ENCODE measurements at places on chromosomes 2 and 18.

GRCh38 chr2:185807351-185807750 is 68.7 kb downstream of the FSIP2 start:
- DNase-seq: no peak

GRCh38 chr18:45060102-45060501 is 379.4 kb downstream of the SETBP1 start:
- no peak for DNase-seq

GRCh38 chr2:57908736-57909161 is 137.9 kb upstream of the VRK2 start:
- DNase-seq: no peak

- no peak for DNase-seq
These were observed 100.5 kb upstream of the UNC80 start for GRCh38 chr2:209671020-209671680.

DNA sequence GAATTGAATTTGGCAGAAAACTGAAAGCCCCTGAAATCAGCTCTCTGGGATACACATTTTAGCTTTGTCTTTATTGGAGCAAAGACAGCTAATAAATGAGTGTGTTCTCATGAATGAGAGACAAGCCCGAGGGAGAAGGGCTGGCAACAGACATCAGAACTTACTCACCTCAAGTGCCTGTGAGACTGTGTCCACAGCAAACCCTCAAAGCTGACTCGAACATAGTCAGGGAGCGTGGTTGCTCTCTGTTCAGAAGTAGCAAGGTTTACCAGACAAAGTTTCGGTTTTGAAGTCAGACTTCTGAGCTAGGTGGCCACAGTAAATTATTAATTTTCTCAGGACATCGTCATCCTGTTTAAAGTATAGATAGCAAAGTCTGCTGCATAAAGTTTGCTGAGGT is 207.9 kb downstream of the CMPK2 start:
- DNase-seq: no peak
